ENCODE measurements at places on chromosomes 6 and 20.
A peak's percentile ranks its signal among the peaks of the same experiment; 100 is the strongest.

DNA sequence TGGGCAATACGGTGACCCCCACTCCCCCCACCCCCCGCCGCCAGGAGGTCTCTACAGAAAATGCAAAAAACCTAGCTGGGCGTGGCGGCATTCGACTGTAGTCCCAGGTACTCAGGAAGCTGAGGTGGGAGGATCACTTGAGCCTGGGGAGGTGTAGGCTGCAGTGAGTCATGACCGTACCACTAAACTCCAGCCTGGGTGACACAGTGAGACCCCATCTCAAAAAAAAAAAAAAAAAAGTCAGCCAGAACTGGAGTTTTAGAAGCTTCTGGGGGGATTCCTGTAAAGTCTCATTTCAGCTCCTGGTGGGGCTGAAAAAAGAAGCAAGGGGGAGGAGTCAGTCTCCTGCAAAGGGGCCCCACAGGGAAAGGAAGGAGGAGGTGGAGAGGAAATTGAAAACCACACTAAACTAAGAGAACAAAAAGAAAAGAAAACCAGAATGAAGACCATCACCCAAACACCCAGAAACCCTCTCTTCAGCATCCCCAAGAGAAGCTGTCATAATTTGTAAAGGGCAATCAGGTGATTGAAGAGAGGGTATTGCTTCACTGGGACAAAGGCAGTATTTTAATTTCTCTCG, 50.4 kb downstream of the NOL4L start:
- DNase-seq: no peak

DNA sequence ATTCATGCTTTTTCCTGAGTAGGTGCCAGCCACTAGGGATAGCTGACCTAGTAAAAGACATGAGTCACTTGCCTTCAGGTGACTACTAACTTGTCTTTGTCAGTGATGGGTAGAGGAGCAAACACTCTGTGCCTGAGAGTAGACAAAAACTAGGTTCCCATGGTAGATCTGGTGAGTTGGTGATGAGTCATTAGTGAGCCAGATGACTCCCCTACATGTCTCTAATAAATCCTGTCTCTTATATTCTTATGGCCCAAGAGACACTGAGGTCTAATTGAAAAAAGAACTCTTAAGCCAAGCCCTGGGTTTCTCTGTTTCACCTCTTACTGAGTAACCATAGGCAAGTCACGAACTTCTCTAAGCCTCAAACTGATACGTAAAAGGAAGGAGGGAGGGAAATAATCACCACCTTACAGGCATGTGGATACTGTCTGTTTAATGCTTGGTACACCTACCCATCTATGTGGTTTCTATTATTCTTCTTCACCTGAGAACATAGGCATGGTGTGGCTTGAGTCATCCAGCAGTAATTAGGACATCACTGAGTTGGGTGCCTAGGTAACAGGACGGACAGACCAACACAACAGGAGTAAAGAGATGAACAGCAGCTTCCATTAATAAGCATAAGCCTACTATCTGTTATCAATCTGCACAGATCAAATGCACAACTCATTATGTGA, 20.3 kb downstream of the TTPAL start:
- no peak for DNase-seq

DNA sequence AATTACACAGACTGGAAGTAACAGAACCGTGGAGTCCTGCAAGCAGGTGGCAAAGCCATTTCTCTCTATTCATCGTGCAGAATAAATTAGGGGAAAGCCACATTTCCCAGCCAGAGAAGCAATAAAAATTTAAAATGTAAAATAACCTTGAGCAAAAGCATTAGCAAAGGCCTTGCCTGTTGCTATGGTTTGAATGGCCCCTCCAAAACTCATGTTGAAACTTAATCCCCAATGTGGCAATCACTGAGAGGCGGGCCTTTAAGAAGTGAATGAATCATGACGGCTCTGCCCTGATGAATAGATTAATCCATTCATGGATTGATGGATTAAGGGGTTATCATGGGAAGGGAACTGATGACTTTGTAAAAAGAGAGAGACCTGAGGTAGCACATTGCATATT, 679.0 kb downstream of the PTPRT start:
- DNase-seq: no peak

DNA sequence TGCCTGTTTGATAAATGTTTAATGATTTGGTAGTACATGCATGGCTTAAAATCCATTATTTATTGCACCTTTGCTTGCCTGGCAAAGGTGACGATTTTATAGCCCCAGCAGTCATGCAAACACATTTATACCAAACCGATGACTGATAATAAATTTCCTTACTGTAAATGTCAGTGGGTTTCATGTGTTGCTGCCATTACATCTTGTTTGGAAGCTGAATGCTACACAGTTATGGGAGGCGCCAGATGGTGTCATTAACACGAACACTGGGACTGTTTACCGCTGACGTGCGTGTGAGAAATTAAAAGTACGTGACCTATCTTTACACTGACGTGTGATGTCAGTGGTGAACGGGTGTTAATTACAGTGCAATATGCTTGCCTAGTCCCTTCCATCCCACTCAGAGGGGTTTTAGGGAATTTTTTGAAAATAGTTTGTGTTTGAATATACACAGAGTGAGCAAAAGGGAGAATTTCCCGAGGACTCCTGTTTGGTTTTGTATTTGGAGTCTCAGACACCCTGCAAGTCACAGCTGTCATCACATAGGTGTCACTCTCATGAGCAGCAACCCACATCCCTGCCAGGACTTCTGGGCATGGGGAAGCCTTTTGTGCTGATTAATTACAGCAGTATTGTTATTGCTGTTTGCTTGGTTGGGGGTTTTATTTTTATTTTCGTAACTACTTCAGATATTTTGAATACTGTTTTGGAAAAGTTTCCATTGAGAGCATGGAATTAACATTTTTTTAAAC, 151.8 kb upstream of the INSM1 start:
- no peak for DNase-seq

DNA sequence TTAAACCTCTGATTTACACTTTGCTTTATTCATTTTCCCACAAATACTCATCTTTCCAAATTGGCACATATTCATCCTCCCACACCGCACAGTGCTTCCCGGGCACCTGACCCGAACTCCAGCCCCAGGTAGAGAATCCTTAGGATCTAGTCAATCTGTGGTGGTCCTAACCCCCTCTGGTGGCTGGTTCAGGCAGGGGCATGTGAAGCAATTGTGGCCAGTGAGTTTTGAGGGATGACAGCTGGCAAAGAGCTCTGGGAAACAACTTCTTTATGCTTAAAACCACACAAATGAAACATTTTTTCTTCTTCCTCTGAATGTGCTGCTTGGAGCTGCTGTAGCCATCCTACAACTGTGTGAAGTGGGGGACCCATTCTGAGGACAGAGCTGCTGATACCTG, 54.7 kb downstream of the ELOVL5 start:
- peak; percentile 40 for DNase-seq

DNA sequence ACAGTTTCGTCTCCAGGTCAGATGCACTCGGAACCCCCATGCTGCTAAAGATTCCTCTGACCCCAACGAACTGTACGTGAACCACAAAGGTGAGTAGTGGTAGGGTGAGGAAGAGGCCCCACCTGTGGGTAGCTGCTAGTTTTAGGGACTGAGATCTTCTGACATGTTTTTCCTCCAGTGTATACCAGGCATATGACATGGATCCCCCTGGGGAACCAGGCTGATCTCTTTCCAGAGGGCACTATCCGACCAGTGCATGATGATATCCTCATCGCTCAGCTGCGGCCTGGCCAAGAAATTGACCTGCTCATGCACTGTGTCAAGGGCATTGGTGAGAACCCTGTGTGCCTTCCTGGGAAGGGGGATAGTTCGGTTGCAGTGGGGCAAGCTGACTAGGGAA, 3.2 kb downstream of the POLR1C start:
- DNase-seq: no peak

GRCh38 chr20:32333181-32333987, 24.7 kb upstream of the ASXL1 start:
- DNase-seq: peak; percentile 29
